ENCODE measurements at places on chromosomes 16 and 17.

GRCh38 chr16:55101026-55101425, 170.4 kb downstream of the IRX5 start:
- H3K4me1 ChIP-seq = no peaks in the 10 kb centered on the region
- no peaks in the 10 kb centered on the region for H3K36me3 ChIP-seq
- no peak for DNase-seq
- no peak overlapping the region for H3K27ac ChIP-seq

DNA sequence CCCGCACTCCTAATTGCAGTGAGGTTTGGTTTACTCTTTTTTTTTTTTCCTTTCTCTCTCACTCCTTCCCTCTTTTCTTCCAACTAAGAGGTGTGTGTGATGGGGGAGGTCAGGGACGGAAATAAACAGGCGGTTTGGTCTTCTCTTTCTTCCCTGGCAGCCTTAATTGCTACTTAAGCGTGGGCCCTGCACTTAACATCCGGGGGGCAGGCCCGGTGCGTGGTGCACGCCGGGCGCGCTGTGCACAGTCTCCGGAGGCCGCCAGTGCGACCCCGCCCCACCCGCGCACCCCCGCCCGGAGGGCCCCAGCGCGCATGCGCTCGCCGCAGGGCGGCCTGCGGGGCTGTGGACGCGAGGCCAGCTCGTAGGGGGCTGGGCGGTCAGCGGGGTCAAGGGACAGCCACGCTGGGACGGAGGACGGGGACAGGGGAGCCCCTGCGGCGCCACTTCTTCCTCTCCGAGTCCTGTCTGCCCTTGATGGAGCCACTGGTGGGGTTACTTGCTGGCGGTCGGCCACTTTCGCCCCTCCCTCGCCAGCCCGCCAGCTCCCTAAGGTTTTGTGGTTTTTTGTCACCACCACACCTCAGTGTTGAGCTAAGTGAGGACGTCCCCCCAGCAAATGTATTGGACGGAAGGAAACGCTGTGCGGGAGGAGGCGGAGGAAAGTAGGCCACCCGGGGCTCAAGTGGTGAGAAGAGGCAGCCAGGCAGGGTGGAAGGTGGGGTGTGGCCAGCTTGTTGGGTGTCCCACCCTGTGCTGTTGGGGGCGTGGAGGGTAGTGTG, 120.9 kb downstream of the MRM1 start:
- no peaks in the 10 kb centered on the region for H3K36me3 ChIP-seq
- no peak overlapping the region for H3K27ac ChIP-seq
- no peak for DNase-seq
- peaks cover 53% of the 10 kb centered on the region for H3K27me3 ChIP-seq
- H3K4me1 ChIP-seq = peaks cover 5% of the 10 kb centered on the region

DNA sequence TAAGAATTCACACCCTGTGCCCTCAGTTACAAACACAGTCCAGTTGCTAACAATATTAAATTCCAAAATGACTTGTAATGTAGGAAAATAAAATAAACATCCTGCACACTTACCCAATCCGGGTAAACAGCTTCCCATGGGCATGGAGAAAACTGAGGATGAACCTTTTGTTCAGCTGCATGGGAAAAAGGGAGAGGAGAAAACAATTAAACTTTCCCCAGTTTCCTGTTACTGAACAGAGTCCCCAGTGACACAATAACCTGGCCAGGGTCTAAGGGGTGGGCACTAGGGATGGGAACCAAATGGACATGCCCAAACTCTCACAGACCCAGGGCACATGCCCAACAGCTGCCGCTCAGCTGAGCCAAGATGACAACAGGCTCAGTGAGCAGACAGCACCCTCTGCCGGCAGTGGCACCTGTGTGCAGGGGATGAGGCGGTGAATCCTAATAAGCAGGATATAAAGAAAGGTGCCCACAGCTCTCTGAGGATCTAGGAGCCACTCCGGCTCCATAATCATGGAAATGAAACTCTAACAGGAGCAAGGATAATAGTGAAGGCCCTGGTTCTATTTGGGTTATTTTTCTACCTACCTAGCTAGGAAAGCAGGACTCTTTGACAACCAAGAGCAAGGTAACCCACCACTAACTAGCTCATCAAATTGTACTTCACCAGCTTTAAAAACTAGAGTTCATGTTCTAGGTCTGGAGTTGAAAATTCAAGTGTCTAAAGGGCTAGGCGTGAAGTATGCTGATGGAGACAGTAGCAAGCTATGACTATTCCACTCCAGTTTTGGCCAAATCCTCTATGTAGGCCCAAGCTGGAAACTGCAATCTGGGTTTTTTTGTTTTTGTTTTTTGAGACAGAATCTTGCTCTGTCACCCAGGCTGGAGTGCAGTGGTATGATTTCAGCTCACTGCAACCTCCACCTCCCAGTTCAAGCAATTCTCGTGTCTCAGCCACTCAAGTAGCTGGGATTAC, 58.8 kb downstream of the SMG6 start:
- H3K27ac ChIP-seq = peak overlapping the region; percentile 79
- H3K4me1 ChIP-seq = peaks cover 26% of the 10 kb centered on the region
- no peaks in the 10 kb centered on the region for H3K27me3 ChIP-seq
- H3K4me3 ChIP-seq = no peak overlapping the region
- peak; percentile 93 for DNase-seq

- peak overlapping the region; percentile 23 for H3K27ac ChIP-seq
- no peaks in the 10 kb centered on the region for H3K27me3 ChIP-seq
- peaks cover 4% of the 10 kb centered on the region for H3K36me3 ChIP-seq
- no peak for DNase-seq
- peaks cover 2% of the 10 kb centered on the region for H3K4me1 ChIP-seq
Measured at GRCh38 chr17:82845163-82845807, 5.5 kb upstream of the ZNF750 start.

DNA sequence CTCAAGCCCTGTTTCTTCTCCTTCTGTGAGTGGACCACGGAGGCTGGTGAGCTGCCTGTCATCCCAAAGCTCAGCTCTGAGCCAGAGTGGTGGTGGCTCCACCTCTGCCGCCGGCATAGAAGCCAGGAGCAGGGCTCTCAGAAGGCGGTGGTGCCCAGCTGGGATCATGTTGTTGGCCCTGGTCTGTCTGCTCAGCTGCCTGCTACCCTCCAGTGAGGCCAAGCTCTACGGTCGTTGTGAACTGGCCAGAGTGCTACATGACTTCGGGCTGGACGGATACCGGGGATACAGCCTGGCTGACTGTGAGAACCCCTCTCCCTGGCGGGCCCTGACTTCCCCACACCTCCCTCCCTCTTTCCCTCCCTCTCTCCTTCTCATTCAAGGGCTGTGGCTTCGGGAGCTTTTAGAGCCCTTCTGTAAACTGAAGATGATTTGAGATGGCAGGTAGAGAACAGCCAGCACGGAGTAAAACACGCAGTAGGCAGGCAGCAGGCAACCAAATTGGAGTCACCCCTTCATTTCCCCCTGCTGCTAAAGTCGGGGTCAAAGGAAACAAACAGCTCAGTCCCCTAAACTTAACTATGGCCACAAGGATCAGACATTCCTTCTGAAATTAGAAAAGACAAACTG, 3.9 kb downstream of the SPACA3 start:
- no peak overlapping the region for H3K4me3 ChIP-seq
- peaks cover 5% of the 10 kb centered on the region for H3K4me1 ChIP-seq
- peaks cover 6% of the 10 kb centered on the region for H3K27me3 ChIP-seq
- H3K36me3 ChIP-seq = no peaks in the 10 kb centered on the region
- H3K27ac ChIP-seq = no peak overlapping the region

- H3K27me3 ChIP-seq = no peaks in the 10 kb centered on the region
- no peak for DNase-seq
- no peaks in the 10 kb centered on the region for H3K36me3 ChIP-seq
- H3K4me1 ChIP-seq = no peaks in the 10 kb centered on the region
- H3K4me3 ChIP-seq = no peak overlapping the region
Measured at GRCh38 chr17:9987779-9988585, 82.9 kb upstream of the RCVRN start.

DNA sequence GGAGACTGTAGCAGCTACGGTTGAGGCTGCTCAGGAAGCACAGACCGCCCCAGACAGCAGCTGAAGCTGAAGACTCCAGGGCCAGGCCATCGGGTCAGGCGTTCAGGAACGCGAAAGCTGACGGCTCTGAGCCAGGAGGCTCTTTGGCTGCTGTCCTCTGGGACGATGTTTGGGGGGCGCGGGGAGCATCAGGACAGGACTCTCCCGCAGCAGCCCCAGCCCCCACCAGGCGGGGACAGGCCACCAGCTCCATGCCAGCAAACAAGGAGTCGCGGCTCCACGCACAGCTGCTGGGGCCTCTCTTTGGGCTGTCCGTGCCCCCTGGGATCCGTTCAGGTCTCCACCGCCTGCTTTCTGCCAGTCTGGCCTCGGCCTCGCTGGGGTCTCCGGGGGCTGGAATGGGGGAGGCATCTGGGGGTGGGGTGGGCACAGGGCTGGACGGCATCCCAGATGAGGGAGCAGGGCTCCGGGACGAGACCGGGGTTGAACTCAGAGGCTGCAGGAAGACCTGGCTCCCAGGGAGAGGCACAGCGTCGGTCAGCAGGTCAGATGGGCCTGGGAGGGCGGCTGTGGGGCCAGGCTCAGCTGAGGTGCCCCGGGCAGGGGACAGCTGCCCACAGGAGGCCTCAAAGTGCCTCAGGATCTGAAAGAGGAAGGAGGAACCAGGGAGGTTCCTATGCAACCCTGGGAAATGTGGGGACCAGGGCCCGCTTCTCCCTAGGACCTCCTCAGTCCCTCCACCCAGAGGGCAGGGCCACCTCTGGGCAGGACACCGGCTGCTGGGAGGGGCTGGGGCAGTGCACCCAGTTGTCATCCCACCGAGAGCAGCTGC, 6.3 kb upstream of the CEP131 start:
- no peaks in the 10 kb centered on the region for H3K27me3 ChIP-seq
- H3K36me3 ChIP-seq = peaks cover 20% of the 10 kb centered on the region
- no peak overlapping the region for H3K27ac ChIP-seq
- no peak overlapping the region for H3K4me3 ChIP-seq

- peaks cover 24% of the 10 kb centered on the region for H3K4me1 ChIP-seq
- H3K27ac ChIP-seq = no peak overlapping the region
- no peaks in the 10 kb centered on the region for H3K36me3 ChIP-seq
- H3K27me3 ChIP-seq = no peaks in the 10 kb centered on the region
Measured at GRCh38 chr17:39144416-39144840, 7.0 kb downstream of the PLXDC1 start.
